Stimulated activated CD4-positive, alpha-beta T cell treated with anti-CD3 and anti-CD28 coated beads, Interleukin-2, amount 100 ng/mL, for 48 hours (primary cell): ENCODE measurements at places on chromosomes 7 and 10.

GRCh38 chr7:78769481-78770101 is 683.9 kb downstream of the MAGI2 start:
- no peak for DNase-seq

DNA sequence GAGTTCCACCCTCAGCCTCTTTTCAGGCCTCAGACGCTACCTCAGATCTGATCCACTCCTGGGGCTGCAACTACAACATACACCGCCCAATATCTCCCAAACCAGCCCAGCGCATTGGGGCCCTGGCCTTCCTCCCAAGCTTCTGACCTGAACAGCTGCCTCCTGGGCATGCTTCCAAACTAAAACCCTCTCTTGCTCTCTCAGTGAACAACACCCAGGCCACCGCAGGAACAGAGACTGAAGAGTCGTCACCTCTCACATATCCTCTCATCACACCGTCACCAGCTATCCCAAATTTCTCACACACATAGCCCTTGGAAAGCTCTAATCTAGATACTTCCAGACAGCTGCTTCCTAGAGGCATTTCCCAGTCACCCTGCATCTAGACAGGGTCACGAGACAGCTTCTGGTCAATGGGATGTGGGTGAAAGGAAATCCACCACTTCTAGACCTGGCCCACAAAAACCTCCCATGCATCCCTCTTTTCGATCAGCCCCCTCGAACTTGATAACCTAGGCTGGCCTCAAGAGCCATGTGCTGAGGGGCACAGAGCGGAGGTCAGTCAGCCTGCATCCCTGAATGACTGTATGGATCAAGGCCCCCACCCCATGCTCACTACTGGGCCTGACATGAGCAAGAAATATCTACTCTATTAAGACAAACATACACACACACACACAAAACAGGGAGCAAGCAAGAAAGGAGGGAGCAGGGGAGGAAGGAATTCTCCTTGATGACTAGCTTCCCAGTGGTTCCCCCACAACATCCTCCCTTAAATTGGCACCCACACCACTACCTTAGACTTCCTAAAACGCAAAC is 1.8 kb downstream of the PARP12 start:
- no peak for DNase-seq

GRCh38 chr10:72083790-72084459 is 4.4 kb downstream of the SPOCK2 start:
- DNase-seq: peak; percentile 48

GRCh38 chr10:76032700-76033039 is 601.2 kb downstream of the LRMDA start:
- no peak for DNase-seq

DNA sequence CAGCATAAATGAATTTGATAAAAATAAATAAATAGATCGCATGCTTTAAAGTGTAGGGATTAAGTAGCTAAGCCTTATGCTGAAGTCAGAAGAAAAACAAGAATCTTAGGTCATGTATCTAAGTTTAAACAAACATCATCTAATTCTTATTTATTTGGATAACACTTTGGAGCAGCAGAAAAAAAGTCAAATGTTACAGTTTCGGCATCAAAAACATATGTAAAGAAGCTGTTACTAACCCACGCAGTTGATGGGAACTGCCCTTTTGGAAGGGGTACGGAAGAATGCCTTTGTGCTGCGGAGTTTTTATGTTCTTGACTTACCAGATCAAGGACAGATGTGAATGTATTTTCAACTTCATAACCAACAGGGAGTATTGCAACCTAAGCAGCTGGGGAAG is 37.3 kb upstream of the HABP2 start:
- no peak for DNase-seq

- no peak for DNase-seq
These were observed 58.5 kb downstream of the TRUB1 start for GRCh38 chr10:114996542-114996941.

DNA sequence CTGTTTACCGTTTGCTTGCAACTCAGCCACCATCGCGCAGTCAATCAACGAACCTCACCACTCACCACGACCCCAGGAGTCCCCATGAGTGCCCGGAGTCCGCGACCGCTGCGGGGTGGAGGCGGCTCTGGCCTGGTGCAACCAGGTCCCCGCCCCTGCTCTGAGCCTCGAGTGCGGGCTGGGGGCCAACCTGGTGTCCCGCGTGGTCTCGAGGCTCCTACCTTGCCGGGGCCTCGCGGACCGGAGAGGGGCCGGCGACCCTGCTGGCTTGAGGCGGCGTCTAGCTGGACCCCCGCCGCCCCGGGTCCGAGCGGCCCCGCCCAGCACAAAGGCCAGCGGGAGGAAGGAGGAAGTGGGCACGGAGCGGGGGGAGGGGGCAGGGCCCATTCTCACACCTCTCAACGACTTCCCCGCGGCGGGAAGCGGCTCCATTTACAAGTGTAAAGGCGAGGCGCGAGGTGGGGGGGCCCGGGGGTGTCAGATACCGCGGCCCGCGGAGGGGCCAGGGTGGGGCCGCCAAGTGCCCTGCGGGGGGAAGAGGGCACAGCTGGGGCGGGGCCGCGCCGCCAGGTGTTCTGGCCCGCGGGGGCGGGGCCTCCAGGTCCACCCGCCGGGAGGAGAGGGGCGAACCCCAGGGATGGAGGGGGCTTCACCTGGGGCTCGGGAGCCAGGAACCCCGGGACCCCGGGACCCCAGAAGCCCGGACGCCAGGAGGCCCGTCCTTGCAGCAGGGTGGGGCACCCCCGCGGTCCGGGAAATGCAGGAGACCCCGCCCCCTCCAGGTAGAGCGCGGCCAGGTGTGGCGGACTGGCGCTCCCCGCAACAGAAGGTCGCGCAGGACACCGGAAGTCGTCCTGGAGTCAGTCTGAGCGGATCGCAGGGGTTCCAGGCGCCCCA is 8.6 kb downstream of the CTBP2 start:
- no peak for DNase-seq

- no peak for DNase-seq
These were observed 263.2 kb upstream of the C7orf33 start for GRCh38 chr7:148327379-148327778.

DNA sequence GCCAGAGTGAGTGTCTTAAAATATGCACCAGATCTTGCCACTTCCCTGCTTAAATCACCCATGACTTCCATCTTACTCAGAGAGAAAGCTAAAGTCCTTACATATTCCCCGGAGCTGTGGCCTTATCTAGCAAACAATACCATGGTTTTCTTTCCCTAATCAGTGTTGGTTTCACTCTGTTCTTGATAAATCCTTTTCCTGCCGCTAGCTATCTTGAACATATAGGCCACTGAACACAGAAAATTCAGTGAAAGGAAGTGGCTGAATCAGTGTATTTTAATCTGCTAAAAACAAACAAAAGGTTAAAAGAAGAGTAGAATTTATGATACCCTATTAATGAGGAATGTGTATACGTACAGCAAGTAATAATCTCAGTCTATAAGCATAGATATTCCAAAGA is 42.0 kb upstream of the JAZF1 start:
- no peak for DNase-seq

DNA sequence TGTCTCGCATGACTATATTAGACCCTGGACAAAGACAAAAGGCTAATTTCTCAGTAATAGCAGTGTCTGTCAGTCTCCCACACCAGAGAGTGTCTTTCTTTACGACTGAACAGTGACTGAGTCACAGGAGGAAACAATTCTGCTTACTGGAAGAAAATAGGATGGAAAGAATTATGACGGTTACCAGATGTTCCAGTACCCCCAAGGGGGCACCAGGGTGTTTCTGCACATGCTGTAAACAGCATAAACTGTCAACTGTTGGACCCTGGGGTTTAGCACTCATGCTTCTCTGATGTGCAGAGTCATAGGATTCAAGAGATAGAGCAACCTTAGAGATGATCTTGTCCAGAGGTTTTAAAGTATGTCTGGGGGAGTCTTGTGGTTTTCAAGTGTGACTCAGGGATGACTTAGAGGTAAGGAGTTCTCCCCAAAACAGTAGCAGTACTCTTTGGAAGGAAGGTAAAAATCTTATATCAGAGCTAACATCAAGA is 291.7 kb downstream of the THSD7A start:
- DNase-seq: no peak

DNA sequence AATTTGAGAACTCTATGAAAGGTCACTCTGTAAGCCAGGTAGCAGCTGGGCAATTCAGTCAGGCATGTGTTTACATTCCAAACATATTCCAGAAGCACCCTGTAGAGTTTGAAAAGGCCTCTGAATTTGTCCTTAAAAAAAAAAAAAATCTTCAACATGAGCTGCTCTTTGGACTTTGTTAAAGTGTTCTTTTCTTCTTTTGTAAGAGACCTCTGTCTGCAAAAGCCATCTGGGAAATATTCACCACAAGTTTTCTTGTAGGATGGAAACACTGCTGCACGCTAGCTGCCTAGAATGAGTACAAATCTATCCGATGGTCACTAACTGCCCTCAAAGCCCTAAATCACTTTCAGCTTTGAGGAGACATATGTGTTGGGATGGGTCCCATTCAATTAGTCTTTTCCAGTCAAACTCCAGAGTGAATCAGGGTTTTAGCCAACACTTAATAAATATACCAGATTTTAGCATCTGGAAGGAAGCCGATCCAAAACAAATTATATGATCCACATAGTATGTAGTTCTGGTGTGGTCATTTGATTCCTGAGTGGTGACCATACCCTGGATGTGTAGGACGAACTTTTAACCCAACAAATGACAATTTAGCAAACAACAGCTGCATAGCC is 85.9 kb downstream of the CD36 start:
- no peak for DNase-seq

GRCh38 chr7:98869597-98870120 is at the start of gene TMEM130:
Gene TMEM130, minus strand, starts transcription at chr7:98870014. Its CDS starts 153 bp downstream, at chr7:98869861.
- no peak for DNase-seq

DNA sequence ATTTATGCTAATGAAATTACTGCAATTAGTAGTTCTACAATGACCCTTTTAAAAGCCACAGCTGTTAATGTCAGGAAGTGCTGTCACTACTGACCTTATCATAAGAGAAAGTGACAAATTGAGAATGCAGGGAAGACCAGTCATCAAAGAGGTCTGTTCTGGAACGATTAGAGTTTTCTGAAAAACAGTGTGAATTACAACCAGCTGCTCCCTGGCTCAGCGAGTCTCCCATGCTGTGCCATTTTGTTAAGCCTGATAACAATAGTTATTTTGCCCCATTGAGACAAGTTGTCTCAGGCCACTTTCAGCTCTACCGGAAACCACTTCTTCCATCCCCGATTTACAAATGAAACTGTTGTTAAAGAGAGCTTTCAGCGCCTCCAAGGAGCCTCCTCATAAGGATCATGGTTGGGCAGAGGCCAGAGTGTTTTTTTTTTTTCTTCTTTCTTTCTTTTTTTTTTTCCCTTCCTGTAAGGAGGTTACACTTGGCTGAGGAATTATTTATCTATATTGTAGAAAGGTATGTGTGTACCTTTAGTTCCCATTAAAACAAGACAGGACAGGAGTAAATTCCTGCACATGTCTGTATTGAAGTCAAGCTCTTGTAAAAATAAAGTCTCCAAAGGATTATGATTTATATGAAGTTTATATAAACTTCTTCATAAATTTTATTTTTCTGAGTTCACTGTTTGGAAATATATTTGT is 173.6 kb downstream of the CDCA7L start:
- no peak for DNase-seq

DNA sequence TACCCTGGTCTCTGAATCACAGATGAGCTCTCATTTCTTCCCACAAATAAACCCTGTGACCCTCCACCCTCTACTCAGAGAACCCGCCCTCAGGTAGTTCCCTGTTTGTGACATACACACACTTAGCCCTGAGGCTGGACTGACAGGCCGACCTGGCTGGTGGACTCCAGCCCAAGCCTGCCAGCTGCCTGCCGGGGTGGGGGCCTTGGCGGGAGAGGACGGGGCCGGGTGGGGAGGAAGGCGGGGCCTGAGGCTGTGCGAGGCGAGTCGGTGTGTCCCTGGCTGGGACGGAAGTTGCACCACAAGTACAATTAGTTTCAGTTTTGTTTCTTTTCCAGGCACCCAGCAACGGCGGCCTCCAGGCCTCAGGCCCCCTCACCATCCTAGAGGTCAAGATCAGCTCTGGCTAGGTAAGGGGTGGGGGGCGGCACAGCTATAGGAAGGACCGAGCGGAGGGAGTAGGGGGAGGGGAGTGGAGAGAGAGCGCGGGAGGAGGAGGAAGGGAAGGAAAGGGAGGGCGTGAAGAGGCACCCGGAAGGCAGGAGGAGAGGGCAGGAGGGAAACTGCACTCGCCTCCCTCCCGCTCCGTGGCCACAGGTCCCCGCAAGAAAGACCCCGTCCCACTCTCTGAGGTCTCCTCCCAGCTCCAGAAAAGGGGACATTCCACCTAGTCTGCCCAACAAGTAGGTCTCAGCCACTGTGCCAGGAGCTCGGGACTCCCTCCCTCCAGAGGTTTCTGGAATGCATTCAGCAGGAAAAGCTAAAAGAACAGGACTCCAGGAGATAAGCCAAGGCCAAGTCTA is at the start of gene TRIM56:
Gene TRIM56 (plus strand): TSS at position 320 of the 803 bp plus-strand sequence. CDS start 1,832 bp downstream, outside the sequence.
- peak; percentile 59 for DNase-seq

- no peak for DNase-seq
These were observed 255.8 kb upstream of the MYO3A start for GRCh38 chr10:25678220-25678619.

- no peak for DNase-seq
These were observed 23.6 kb downstream of the ZNF783 start for GRCh38 chr7:149285603-149286002.

DNA sequence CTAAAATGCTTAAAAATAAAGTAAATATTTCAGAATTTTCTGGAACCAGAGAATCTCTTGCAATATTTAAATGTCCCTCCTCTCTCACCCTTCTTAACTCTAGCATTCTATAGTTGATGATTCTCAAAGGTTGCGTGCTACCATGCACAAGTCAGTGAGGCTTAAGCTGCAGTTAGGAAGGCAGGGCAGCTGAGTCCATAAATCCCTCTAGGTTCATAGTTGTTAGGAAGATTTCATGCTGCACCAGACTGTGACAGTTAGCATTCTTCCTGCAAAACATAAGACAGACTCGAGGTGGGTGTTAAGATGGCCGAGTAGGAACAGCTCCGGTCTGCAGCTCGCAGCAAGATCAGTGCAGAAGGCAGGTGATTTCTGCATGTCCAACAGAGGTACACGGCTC is 70.6 kb downstream of the MET start:
- DNase-seq: no peak

- DNase-seq: no peak
These were observed 54.3 kb downstream of the BAIAP2L1 start for GRCh38 chr7:98346515-98347069.

DNA sequence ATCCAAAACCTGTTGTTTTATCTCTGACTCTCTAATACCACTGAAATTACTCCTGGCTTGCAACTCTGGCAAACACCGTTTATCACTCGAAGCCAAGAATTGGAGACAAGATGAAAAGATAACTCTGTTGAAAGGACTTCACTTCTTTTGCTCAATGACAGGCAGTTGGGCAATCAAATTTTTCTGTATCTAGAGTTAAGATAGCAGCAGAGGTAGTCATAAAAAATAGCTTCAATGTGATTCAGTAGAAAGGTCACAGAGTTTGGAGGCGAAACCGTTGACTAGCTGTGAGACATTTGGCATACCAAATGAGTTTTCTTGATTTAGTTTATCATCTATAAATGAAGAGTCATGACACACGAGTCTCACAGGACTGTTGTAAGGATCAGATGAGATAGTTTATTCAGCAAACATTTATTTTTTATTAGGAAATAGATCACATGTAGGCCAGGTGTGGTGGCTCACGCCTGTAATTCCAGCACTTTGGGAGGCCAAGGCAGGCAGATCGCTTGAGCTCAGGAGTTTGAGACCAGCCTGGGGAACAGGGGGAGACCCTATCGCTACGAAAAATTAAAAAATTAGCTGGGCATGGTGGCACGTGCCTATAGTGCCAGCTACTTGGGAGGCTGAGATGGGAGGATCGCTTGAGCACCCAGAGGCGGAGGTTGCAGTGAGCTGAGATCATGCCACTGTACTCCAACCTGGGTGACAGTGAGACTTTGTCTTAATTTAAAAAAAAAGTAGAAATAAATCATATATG is 23.6 kb downstream of the AKR1B1 start:
- DNase-seq: no peak

GRCh38 chr10:87550741-87551140 is 46.0 kb downstream of the MINPP1 start:
- DNase-seq: no peak
